Nucleus accumbens (tissue), 56 donors: ENCODE measurements at places on chromosomes 7 and 10.
A peak's percentile ranks its signal among the peaks of the same experiment; 100 is the strongest.

- DNase-seq = no peak
These were observed 191.8 kb downstream of the TRIL start for GRCh38 chr7:28766359-28766758.

DNA sequence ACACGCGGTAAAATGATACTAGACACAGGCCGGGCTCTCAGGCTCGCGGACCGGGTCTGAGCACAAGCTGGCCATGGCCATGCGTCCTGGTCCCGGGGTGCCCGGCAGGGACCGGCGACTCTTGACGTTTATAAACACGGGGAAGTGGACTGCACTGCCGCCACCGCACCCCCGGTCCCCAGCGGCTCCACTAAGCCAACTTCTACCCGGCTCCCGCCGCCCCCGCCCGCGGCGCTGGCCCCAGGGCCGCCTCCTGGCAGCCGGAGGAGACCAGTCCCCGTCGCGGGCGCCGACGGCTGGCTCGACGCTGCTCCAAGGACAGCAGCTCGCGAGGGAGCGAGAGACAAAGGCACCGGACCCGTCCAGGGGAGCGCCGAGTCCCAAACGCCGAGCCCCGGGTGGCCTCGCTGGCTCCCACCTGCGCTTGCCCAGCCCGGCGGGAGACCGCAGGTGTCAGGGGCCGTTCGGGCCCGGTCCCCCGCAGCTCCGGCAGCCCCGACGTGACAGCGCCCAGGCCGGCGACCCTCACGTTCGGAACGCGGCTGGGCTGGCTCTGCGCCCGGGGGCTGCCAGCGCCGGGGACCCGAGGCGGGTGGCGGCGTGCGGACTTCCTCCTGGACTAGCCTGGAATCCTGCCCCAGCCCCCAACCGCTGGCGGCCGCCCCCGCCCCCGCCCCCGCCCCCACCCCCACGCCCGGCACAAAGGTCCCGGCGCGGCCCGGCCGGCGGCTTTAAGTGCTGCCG, 517 bp downstream of the ITGB1 start:
- no peak for DNase-seq

DNA sequence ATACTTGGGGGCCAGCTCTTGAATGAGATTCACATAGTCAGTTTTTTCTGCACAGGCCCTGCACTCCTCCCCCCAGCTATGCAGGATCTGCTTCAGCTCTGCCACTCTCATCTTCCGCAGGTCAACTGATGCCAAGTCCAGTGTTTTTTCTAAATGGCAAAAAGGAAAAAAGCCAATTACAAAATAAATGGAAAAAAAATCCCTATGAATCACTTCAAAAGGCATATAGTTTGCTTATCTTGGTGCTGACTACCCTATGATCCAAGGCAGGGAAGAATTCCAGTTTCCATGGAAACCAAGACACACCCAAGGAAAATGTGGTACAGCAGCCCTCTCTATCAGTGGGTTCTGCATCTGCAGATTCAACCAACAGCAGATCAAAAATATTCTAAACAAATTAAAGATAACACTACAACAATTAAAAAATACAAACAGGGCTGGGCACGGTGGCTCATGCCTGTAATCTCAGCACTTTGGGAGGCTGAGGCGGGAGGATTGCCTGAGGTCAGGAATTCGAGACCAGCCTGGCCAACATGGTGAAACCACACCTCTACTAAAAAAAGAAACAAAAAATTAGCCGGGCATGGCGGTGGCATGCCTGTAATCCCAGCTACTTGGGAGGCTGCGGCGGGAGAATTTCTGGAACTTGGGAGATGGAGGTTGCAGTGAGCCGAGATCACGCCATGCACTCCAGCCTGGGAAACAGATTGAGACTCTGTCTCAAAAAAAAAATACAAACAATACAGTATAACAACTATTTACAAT, 17.6 kb downstream of the CDNF start:
- DNase-seq = peak; percentile 20

DNA sequence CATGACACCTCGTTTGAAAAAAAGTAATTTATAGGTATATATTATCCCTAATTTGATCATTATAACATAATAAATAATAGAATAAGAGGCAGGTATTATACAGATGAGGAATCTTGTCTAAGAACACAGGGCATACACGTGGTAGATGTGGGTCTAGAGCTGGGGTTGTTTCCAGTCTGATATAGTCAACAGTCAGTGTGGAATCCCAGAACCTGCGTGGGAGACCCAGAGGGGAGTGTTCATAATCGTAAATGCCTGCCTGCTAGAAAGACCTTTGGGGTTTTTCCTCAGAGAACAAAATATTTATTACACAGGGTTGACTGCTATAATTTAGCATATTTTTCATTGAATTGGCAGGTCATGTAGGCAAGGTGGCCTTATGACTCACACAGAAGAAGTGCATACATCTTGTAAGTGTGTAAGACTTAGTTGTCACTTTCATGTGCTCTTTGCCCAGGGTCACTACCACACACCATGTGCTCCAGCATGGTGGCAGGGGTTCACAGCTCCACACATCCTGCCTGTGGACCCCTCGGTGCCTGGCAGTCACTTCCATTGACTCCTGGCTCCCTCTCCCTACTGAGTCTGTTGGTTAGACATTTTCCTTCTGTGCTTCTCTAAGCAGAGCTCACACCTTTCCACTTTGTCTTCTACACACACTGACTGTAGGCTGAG, 94.9 kb upstream of the IKZF1 start:
- no peak for DNase-seq

- DNase-seq = no peak
These were observed 69.9 kb upstream of the FGL2 start for GRCh38 chr7:77269360-77270093.

GRCh38 chr10:97737770-97738265, 890 bp downstream of the ZFYVE27 start:
- DNase-seq = no peak

- DNase-seq = no peak
These were observed 25.2 kb downstream of the YWHAG start for GRCh38 chr7:76333511-76334101.

DNA sequence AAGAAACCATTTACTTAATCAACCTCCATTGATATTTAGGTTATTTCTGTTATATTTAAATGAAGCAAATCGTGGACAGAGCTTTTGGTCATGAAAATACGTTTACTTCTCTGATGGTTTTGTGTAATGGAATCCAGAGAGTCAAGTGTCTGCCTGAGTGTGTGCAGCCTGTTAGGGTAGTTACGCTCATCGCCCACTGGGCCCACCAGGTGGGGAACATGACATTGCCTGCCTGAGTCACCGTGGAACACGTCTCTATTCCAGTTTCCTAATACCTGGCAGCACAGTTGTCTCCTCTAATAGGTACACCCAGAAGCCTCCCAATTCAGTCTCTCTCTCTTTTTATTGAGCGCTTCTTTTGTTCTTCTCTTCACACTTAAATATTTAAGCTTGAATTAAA, 91.0 kb downstream of the ADCY1 start:
- DNase-seq = no peak

DNA sequence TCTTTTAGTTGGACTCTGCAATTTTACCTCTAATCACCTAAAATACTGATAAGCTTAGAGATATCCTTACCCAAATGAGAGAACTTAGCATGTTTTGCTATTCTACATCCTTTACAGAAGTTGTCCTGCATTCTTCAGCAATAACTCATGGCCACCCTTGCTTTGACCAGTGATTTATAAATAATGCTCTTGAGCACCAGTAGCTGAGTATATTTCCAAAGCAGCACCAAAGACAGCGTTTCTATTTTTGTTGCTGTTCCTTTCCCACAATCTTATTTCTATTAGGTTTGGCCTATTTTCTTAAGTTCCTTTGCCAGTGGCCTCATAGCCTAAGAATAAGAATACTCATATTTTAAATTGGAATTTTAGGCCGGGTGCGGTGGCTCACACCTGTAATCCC, 15.0 kb downstream of the ARPC1A start:
- DNase-seq = no peak

- DNase-seq = no peak
These were observed 4.6 kb downstream of the STRA8 start for GRCh38 chr7:135238112-135238744.

DNA sequence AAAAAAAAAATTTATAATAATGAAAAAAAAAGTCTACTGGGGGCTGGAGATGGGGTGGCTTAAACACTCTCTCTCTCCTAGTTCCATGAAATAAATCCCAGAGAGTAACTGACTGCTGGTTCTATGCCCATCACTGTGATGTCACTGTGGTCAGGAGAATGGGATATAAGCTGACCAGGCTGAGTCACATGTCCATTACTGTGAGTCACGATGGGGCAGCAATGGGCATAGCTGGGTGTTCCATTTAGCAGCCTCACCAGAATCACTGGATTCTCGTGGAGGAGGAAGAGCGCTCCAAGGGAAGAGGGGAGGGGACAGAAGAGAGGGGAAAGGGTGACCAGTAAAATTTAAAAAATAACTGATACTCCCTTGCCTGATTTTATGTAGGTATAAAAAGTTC, 37.1 kb downstream of the MASTL start:
- no peak for DNase-seq

DNA sequence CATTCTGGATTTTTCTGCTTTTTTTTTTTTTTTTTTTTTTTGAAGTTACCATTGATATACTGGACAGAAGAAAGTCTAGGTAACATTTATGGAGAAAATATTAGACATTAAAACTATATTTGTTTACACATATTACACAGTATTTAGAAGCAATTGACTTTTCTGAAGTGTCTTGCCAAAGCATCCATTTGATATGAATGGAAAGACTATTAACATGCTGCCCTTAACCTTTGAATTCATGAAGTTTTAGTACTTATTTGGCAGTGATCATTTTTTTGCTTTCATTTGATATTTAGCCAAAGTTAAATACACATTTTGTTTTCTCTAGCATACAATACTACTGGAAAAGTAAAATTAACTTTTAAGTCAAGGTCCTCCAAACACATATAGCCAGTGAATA, 210.0 kb downstream of the SEMA3A start:
- DNase-seq = no peak

GRCh38 chr7:48718731-48719378, 205.5 kb upstream of the CDC14C start:
- DNase-seq = no peak

DNA sequence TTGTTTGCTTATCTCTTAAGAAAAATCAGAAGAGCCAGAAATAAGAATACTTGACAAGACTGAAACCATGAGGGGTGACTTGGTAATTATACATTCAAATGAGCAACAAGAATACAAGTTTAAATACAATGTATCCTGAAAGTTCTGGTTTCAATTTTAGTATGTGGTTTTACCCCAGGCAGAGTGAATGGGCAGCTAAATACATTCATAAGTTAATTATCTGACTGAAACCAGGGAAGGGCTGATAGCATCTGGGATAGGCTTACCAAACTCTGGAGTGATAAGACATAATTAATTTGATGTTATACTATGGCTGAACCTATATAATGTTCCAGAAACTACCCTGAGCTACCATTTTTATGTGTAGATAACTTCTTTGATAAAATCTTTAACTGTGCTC, 252.2 kb upstream of the PLXNA4 start:
- no peak for DNase-seq

- no peak for DNase-seq
These were observed 3.9 kb downstream of the DOCK1 start for GRCh38 chr10:126909147-126909546.

DNA sequence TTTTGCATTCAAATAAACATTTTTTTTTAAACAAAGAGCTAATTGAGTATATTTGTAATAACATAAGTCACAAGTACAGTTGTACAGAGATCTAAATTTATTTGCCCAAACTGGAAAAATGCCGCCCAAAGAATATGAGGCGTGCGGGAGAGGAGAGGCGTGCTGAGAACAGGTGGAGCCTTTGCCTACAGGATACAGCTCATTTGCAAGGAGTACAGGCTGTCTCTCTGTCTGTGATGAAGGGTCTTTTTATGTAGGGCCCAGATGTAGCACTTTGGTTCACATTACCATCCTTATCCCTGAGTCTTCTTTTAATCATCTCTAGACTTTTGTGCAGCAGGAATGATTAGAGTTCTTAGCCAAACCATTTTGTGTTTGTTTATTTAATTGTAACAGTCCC, 58.2 kb downstream of the POU6F2 start:
- DNase-seq = no peak

- no peak for DNase-seq
These were observed 16.8 kb upstream of the DLG5 start for GRCh38 chr10:77943121-77943901.

DNA sequence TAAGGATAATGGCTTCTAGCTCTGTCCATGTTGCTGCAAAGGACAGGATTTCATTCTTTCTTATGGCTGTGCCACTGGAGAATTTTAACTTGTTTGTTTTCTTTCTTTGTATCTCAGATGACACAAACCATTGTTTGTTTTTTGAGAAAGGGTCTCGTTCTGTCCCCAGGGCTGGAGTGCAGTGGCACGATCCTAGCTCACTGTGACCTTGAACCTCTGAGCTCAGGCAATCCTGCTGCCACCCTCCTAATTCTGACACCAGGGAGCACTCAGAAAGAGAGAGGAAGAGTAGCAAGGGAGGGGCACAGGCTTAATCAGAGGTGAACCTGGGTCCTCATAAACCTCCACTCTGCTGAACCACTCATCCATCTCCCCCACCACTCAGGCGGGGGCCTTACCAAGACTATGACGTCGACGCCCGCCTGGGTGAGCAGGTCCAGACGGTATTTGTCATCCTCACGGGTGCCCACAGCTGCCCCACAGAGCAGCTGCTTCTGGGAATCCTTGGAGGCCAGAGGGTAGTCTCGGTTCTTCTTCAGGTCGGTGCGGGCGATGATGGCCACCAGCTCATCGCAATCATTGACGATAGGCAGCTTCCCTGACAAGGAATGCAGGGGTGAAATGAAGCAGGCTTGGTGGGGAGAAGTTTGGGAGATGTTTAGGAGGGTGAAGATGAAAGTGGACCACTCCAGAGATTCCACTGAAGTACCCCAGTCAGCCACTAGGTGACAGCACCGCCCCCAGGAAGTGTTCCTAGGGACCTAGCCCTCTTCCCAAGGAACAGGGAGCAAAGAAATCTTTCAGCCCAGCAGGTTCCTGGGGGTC, 11.6 kb downstream of the IMPDH1 start:
- DNase-seq = peak; percentile 53

GRCh38 chr10:66804962-66805361, 120.9 kb upstream of the LRRTM3 start:
- DNase-seq = no peak

DNA sequence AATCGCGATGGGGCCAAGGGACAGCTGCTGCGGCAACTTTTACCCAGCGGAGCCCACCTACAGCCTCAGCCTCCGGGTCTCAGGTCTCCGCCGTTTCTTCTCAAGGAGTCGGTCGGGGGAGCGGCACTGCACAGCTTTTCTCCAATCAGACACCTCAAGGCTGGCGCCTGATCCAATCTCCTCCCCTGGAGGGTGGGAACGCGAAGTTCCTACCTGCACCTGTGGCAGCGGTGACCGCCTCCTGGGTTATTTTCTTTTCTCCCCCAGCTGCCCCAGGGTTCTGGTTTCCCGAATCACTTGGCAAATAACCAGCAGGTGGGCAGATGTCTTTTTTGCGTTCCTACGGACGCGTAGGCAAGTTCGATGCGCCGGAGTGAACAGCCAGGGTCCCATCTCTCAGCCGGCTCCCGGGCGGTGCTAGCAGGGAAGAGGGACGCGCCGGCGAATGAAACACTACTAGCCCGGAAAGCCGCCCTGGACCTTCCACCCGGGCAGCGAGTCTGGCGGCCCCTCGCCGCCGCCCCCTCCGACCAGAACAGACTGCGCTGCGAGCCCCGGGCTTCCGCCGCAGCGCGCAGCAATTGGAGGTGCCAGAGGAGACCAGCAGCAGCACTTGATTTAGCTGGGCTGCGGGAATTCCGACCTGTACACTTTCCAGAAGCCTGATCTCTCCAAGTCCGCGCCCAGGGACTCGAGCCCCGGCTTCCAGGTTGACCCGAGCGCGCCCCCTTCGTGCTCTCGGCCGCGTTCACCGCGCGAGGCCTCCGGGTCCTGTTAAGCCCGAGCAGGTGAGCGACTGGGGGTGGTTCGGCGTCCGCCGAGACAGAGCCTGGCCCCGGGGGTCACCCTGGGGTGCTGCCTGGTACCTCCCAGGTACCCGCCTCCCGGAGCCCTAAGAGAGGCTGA, at the start of gene PRR15:
PRR15 (plus strand) TSS at position 246 of the 906 bp plus-strand sequence. CDS start 2,495 bp downstream, outside the sequence.
- DNase-seq = no peak
